Lower lobe of right lung (tissue), 2 donors: ENCODE measurements at places on chromosomes 16 and 17.

- DNase-seq, result peak; percentile 55
- H3K27ac ChIP-seq, result peak overlapping the region; percentile 86
- H3K36me3 ChIP-seq, result no peaks in the 10 kb centered on the region
These were observed 705 bp downstream of the FOXK2 start for GRCh38 chr17:82519971-82520903.

DNA sequence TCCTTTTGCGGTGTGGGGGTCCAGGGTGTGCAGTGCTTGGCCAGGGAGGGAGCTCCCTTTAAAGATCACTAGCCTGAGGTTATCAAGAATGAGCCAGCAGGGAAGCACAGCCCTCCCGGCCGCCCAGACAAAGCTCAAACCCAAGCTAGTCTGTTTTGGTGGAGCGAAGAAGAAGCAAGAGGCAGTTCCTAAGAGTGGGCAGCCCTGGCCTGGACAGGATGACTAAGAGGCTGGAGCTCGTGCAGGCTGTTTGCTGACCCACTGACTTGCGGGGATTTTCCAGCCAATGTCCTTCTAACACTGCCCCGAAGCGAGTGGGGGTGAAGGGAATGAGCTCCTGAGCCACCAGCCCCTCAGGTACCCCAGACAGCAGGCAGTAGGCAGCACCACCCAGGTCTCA is 134.4 kb downstream of the COPRS start:
- H3K27ac ChIP-seq, result no peak overlapping the region
- no peaks in the 10 kb centered on the region for H3K36me3 ChIP-seq
- DNase-seq, result no peak
- peaks cover 4% of the 10 kb centered on the region for H3K4me1 ChIP-seq

- no peak overlapping the region for H3K27ac ChIP-seq
- DNase-seq, result no peak
- H3K4me1 ChIP-seq, result peaks cover 24% of the 10 kb centered on the region
- H3K4me3 ChIP-seq, result no peak overlapping the region
- peaks cover 23% of the 10 kb centered on the region for H3K27me3 ChIP-seq
These were observed 83.2 kb downstream of the CNGB1 start for GRCh38 chr16:57887711-57888110.

DNA sequence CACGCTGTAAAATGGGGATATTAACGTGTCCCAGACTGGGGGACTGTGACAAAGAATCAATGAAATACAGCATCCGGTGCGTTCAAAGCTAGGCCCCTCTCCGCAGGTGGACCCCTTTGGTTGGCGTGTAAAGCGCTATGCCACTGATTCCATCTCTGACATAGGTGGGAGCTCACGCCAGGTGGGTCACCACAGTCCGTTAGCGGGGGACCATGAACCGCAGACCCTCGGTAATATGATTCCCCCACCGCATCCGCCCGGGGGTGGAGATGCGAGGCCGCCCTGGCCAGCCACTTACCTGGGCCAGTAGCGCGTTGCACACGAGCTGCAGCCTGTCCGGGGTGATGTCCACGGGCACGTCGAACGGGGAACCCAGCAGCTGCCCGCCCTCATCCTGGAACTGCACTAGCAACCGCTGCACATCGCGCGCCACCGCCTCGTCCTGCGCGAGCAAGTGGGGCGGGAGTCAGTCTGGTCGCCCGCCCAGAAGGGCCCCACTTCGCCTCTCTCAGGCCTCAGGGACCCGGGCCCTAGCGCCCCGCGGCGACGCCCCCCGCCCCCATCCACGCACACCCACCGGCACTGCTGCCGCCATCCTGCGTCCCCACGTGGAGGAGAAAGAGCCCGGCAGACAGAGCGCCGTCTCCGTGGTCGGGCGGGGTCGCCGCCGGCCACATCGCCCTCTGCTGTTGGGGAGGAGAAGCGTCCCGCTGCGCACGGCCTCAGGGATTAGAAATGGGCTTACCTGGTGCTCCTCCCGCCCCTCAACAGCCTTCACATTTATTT is at the start of gene NLE1:
TSS of gene NLE1 (minus strand) at position 623 of the 786 bp plus-strand sequence. CDS start at position 595, 28 bp downstream.
- H3K27me3 ChIP-seq, result no peaks in the 10 kb centered on the region
- peak within 1 kb of the TSS; percentile 46 for H3K27ac ChIP-seq
- H3K36me3 ChIP-seq, result peaks cover 30% of the 10 kb centered on the region

GRCh38 chr16:73288520-73288919 is 240.6 kb upstream of the ZFHX3 start:
- no peaks in the 10 kb centered on the region for H3K27me3 ChIP-seq
- H3K27ac ChIP-seq, result no peak overlapping the region
- no peaks in the 10 kb centered on the region for H3K36me3 ChIP-seq

- no peaks in the 10 kb centered on the region for H3K36me3 ChIP-seq
- H3K27ac ChIP-seq, result no peak overlapping the region
- H3K27me3 ChIP-seq, result no peaks in the 10 kb centered on the region
- no peak for DNase-seq
- no peak overlapping the region for H3K4me3 ChIP-seq
- H3K4me1 ChIP-seq, result no peaks in the 10 kb centered on the region
These were observed 69.9 kb upstream of the NUDT7 start for GRCh38 chr16:77652399-77652798.

DNA sequence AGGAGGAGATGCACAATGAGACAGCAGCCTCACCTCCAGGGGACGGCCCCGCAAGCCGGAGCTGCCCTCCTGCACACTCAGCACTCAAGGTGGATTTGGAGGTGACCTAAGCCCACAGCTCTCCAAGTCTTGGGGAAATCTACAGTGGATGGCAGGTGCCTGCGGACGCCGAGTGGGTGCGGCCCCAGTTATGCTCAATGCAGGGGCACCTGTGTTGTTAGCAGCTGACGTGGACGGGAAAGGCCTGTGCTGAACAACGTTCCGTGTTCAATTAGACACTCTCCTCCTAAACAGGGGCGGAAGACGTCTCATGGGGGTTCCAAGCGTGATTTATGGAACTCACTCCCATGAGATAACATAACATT is 22.0 kb upstream of the METRNL start:
- no peak overlapping the region for H3K27ac ChIP-seq
- H3K36me3 ChIP-seq, result no peaks in the 10 kb centered on the region
- no peak overlapping the region for H3K4me3 ChIP-seq
- H3K4me1 ChIP-seq, result peaks cover 20% of the 10 kb centered on the region
- DNase-seq, result no peak

GRCh38 chr16:64687123-64687522 is 434.7 kb downstream of the CDH11 start:
- no peak overlapping the region for H3K27ac ChIP-seq
- no peaks in the 10 kb centered on the region for H3K36me3 ChIP-seq
- no peak overlapping the region for H3K4me3 ChIP-seq
- H3K27me3 ChIP-seq, result no peaks in the 10 kb centered on the region
- no peaks in the 10 kb centered on the region for H3K4me1 ChIP-seq

GRCh38 chr17:77459018-77459755 is 318.4 kb downstream of the SEC14L1 start:
- no peak for DNase-seq
- H3K27ac ChIP-seq, result peak overlapping the region; percentile 36
- H3K36me3 ChIP-seq, result no peaks in the 10 kb centered on the region
- no peaks in the 10 kb centered on the region for H3K27me3 ChIP-seq
- H3K4me3 ChIP-seq, result no peak overlapping the region
- H3K4me1 ChIP-seq, result peaks cover 87% of the 10 kb centered on the region
